ENCODE measurements at places on chromosomes 1 and 21.

GRCh38 chr1:84973498-84974334 is 23.2 kb downstream of the MCOLN2 start:
- no peak for DNase-seq

DNA sequence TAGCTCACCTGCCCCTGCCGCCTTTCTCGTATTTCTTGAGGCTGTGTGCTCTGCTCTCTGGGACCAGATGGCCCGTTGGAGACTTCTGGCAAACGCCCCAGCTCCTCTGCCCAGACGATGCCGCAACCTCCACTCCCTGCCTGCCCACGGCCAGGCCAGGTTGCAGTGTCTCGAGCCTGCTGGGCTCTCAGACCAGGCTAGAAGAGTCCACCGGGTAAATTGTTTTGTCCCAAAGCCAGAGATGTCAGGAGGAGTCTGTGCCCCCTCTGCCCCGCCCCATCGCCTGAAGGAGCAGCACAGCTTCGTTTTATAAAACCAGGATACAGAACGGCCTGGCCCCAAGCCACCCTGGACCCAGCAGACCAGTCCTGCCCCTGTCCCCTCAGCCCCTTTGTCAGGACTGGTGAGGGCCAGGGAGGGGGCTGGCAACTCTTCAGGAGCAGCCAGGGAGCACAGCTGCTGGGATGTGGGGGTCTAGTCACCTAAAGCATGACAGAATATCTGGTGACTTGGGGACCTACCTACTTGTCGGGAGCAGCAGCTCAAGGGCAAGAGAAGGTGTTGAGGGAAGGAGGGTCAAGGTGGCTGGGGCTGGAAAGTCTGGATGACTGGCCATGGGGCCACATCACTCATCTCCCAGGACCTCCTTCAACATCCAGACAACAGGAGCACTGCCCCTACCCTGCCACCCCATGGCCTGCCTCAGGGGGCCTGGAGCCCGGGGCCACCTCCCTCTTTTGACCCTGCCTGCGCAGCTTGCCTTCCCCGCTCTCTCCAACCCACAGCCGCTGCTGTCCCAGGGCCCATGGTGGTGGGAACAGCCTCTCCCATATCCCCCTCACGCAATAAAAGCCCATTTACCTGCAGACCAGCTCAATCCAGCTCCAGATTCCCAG is 33.9 kb upstream of the LBR start:
- no peak for DNase-seq

DNA sequence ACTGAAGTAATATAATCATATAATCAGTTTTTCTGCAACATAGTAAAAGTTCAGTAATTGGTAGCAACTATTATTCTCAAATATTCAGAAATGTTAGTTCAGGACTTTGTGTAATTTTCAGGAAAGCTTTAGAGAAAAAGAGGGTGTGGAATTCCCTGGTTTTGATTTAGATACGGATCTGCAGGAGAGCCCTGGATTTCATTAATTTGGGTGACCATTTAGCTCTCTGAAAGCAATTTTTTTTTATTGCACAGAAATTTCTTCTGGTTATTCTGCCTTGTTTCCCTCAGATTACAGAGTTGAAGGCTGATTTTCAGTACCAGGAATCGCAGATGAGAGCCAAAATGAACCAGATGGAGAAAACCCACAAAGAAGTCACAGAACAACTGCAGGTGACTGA is 13.8 kb upstream of the STX12 start:
- DNase-seq: no peak

GRCh38 chr1:88509379-88509778 is 174.7 kb upstream of the PKN2 start:
- DNase-seq: no peak

GRCh38 chr1:183719289-183719688 is 66.2 kb upstream of the APOBEC4 start:
- no peak for DNase-seq

- no peak for DNase-seq
These were observed 48.2 kb downstream of the HLX start for GRCh38 chr1:220927442-220927841.

DNA sequence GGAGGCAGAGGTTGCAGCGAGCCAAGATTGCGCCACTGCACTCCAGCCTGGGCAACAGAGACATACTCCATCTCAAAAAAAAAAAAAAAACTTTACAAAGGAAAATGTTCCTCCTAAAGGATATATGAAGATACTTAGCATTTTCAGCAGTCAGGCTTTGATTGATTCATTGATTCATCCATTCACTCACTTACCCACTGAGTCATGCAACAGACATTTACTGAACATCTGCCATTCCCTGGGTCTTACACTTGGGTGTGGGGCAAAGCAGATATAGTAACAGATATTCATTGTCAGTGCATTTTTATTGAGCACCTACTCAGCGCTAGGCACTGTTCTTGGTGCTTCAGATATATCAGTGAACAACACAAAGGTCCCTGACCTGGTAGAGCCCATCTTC is 5.6 kb upstream of the LACTBL1 start:
- DNase-seq: no peak

DNA sequence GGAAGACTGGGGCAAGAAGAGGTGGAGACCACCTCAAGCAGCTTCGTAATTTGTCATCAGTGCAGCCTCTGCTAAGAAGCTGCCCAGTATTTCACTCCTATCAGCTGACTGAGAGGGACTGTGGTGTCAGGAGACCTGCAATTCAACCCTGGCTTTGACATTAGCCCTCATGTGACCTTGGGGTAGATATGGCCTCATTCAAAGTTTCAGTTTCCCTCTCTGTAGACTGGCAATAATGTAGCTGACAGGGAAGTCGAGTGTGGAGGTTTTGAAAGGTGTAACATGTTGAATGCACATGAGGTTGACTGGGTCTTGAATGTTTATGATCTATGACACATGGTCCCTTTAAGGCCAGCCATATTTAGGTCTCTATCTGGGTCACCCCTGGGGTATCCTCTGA is 2.2 kb upstream of the SPRR4 start:
- no peak for DNase-seq

DNA sequence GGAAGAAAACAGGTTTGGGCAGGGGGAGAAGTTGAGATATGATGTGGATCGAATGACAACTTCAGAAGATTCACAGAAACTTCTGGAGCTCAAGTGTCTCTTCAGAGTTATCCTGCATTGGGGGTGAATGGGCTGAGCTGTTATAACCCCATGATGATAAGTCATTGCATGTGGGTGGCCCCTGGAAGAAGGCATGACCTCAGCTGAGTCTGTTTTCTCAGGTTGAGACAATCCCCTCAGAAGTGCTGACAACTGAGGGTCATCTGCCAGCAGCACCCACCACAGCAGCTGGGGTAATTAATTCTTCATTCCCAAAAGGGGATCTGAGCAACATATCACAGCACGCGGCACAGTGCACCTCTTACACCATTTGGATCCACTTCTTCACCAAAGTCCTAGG is 138.6 kb upstream of the CAMK1G start:
- no peak for DNase-seq

DNA sequence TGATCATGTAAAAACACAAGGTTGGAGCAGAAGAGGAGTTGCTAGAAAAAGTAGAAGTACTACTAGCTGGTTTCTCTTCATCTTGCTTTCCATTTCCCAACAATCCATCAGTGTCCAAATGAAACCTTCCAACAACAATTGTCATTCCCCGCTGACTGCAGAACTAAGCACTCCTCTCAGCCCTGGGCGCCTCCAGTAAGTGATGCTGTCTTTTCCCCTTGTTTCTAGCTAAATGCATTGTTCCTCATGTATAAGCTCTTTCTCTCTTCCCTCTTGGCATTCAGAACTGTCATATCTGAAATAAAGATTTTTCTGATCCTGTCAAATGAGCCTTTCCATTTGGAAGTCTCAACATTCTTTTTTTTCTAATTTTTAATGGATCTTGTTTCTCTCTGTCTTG is 68.7 kb downstream of the FCRL5 start:
- DNase-seq: no peak

DNA sequence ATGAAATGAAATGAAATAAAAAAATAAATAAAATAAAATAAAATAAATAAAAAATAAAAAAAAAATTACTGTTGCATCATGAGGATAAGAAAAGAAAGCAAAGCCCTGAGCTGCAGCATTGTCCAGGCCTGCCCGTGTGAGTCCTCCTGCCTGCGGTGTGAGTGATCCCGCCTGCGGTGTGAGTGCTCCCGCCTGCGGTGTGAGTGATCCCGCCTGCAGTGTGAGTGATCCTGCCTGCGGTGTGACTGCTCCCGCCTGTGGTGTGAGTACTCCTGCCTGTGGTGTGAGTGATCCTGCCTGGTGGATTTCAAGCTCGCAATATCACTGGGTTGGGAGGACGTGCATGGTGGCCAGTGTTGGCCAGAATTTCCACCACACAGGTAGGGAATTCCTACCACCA is 22.4 kb upstream of the PTTG1IP start:
- DNase-seq: no peak

DNA sequence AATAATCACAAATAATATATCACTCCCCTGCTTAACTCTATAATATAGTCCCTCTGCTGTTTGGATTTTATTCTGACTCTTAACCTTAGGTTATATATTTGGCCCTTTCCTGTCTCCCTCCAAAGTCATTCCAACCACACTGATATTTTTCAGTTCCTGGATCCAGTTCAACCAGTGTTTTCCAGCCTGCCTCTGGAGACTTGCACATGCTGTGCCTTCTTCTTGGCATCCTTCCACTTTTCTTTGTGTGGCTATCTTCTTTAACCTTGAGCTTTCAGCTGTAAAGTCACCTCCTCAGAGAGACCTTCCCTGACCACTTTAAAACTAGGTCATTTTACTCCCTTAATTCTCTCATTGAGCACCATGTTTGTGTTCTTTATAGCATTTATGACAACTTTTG is 19.4 kb downstream of the CERS2 start:
- no peak for DNase-seq

DNA sequence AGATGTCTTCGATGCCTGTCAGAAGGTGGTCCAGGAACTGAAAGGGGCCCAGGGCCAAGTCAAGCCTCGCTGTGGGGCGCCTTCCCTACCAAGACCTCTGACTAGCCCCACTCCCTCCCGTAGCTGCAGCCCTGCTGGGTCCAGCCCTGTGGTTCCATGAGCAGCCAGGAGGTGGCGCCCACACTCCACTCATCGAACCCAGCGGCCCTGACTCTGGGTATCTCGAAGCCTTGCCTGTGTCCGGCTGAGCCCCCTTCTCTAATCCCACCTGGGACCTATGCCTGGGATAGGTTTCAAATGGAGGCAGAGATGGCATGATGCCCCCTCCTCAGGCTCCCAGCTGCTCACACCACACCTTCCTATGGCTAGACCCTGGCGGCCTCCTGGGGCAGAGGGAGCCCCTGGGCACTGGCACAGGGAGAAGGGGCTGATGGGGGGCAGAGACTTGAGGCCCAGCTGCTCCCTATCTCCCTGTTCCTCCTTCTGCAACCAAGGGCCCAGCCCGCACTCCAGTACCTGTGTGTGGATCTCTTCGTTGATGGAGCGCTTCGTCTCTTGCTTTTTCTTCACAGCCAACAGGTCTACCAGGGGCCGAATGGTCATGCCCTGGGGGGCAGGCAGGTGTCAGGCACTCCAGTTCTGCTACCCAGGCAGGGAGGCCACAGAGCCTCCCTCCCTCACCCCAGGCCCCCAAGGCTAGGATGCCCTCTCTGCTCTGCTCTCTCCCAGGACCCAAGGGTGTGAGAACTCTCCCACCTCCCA is 52.0 kb downstream of the SLC9A1 start:
- DNase-seq: peak; percentile 79

DNA sequence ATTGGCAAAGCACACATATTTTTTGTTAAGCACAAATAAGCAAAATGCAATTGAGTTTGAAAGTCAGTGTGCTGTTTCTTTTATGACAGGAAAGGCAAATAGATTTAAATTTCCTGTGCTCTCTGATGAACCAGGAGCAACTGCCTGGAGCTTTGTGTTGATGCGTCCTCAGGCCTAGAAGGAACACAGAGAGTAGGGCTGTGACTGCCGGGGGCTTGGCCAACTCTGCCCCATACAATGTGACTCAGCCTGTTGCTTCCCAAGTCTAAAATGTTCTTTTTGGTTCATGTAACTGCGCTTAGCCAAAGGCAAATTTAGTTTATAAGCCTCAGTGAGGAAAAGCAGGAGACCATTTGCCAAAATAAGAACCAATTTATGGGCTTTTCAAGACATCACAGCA is 37.5 kb downstream of the TOR1AIP2 start:
- no peak for DNase-seq

- no peak for DNase-seq
These were observed 30.0 kb upstream of the SDE2 start for GRCh38 chr1:226029093-226029496.

GRCh38 chr1:3846541-3846940 is 10.5 kb downstream of the CEP104 start:
- DNase-seq: no peak

DNA sequence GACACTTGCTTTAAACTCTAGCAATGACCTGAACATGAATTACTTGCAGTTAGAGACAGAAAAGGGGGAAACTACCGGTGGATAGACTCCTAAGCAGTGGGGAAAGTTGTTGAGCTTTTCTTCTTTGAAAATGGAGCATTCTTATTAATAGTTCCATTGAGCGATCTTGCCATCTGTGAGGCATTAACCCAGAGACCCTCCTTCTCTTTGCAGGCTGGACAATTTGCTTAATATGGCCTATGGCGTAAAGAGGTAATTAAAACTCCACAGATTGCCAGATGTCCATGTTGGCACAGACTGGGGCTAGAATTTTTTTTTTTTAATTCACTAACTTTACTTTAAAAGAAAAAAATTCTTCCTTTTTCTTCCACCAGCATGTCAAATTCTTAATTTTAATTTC is 88.5 kb downstream of the ELAVL4 start:
- no peak for DNase-seq

GRCh38 chr1:226960944-226961765 is 21.1 kb downstream of the COQ8A start:
- DNase-seq: no peak

- no peak for DNase-seq
These were observed 17.4 kb upstream of the CD1D start for GRCh38 chr1:158163000-158163947.

- peak; percentile 15 for DNase-seq
These were observed 47.4 kb downstream of the S100B start for GRCh38 chr21:46557469-46557868.

DNA sequence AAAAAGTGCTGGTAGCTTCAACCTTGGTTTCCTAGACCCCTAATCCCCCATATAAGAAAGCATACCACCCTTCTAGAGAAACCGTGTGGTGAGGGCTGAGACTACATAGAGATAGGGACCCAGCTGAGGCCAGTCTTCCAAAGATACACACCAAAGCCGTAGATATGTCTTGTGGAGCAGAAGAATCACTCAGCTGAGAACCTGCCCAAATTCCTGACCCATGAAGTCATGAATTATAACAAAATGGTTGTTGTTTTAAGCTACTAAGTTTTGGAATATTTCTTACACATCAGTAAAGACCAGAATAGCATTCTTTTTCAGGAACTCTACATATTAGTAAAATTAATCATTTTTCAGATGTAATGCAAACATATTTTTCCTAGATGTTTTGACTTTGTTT is 3.3 kb upstream of the SNRPE start:
- no peak for DNase-seq

DNA sequence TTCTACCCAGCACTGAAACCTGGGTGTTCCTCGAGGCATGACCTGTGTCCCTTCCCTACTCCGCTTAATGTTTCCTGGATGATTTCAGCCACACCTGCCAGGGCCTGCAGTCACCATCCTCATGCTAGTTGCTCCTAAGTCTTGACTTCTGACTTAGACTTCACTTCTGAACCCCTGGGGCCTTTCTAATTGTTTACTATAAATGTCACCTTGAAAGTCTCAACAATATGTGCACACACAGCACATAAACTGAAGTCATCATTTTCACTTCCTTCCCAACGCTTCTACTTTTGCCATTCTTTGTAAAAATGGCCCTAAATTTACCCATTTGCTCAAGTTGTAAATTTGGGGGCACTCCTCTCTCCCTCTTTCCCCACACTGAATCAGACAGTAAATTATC is 141.1 kb downstream of the DYRK1A start:
- no peak for DNase-seq

Measured in D721Med (cell line).